ENCODE measurements at places on chromosomes 12 and 14.

DNA sequence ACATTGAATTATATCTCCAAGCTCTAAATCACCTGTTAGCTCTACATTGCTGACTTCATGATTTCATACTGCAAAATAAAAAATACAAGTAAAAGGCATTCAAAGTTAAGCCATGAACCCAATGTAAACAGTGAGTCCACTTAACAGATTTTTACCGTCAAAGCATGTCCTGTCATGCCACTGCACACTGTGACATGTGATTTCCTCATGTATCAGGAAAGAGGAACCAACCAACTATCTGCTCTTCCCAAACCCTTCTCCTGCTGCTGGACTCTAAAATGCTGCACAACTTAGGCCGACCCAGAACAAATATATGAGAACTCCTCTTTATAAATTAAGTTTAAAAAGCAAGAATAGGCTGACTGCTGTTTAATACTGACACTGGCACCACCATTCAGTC lies 37.5 kb downstream of the TM7SF3 start:
- no peak for DNase-seq

GRCh38 chr12:77615332-77615731 lies 215.4 kb upstream of the NAV3 start:
- no peak for DNase-seq

DNA sequence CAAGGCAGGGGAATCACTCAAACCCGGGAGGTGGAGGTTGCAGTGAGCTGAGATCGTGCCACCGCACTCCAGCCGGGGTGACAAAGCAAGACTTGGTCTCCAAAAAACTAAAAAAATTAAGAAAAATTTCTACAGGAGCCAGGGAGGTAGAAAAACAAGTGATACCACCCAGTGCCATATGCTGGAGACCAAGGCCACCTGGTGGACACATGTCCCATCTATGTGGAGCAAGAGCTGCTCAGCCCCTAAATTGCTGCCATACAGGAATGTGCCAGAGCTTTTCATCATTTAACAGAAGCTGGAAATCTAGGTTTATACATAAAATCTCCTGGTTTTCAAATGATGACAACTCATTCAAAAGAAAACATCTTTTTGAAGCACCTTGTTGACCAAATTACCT lies 61.4 kb upstream of the ELK3 start:
- DNase-seq = no peak

- peak; percentile 71 for DNase-seq
These were observed 20.9 kb downstream of the PUS7L start for GRCh38 chr12:43737646-43738045.

DNA sequence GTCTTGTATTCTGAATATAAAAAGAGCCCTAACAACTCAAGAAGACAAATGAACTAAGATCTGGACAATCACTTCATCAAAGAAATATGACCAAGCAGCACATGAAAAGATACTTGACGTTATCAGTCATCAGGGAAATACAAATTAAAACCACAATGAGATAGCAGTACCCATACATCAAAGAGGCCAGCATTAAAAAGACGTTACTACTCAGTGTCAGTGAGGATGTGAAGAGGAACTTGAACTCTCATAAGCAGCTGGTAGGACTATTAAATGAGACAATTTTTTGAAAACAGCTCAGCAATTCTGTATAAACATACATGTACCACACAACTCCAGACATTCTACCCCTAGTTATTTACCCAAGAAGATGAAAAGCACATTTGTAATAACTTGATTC lies 55.9 kb downstream of the FERMT2 start:
- no peak for DNase-seq

DNA sequence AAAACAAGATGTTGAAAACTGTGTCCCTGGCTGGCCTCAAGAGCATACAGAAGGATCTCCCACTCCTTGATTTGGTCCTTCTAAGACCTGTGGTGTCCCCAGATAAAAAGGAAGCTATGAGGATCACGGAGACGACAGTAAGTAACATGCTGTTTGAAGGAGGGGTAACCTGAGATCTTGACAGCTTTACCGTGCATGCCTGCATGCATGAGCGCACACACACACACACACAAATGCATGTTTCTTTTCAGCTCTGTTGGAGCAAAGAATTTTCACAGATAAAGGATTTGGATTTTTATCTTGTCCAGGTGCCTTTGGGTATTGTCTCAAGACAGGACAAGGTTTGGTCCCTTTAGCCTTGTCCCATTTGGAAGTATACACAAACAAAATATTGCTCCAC lies 411.6 kb upstream of the CCDC196 start:
- no peak for DNase-seq

GRCh38 chr14:65486863-65487262 lies 74.3 kb downstream of the FUT8 start:
- no peak for DNase-seq

GRCh38 chr12:79203058-79203647 lies 338.6 kb downstream of the SYT1 start:
- no peak for DNase-seq

- DNase-seq = peak; percentile 11
These were observed 183.8 kb downstream of the DPF3 start for GRCh38 chr14:72709916-72710611.

DNA sequence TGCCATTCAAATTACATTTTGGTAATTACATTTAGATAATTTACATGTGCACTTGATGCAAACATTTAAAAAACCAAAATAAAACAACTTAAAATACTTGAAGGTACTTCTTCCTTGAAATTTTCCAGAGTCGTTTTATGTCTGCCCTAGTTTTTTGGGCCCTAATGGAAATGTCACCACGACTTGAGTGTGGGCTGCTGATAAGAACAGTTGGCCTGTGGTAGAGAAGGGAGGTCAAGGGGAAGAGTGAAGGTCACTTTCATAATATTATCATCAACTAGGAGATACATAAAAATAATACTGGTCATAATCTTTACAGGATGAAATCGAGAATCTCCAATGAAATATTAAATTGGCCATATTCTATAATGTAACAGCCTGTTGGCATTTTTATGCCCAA lies 23.1 kb downstream of the ZDHHC17 start:
- no peak for DNase-seq

- DNase-seq = no peak
These were observed at the start of gene CLIP1 for GRCh38 chr12:122421821-122422729. CLIP1 (minus strand) TSS chr12:122422669; CDS start chr12:122380452, 42,217 bp downstream.
